ENCODE measurements at places on chromosomes 1 and 21. TPM values are rescaled to one million over a fixed set of nuclear protein-coding genes. Genes with fewer than 3 reads are reported as not detected.
A peak's percentile ranks its signal among the peaks of the same experiment; 100 is the strongest.

Gene TINAGL1
- total RNA-seq: 91.9 TPM

Gene NBPF11
- total RNA-seq: 11.5 TPM

Gene SPOCD1
- total RNA-seq: 1.3 TPM

Gene LMX1A
- total RNA-seq: 0.22 TPM

Gene SLC22A15
- total RNA-seq: 3.5 TPM

Gene FAM177B
- total RNA-seq: not detected

DNA sequence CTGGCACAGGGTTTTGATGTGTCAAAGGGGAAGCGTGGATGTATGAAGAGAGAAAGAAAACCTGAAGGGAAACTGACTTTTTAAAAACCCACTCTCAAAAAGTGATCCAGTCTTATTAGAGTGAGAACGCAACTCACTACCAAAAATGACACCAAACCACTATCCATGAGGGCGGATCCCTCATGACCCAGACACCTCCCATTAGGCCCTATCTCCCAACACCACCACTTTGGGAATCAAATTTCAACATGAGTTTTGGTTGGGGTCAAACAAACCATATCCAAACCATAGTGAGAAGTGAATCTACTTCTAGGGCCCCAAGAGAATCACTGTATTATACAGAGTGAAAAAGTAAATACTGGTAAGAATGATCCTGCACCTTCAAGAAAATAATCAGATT is 53.5 kb downstream of the FNBP1L start:
- no peak for DNase-seq

GRCh38 chr1:186497651-186498050 is 36.7 kb upstream of the PDC start:
- DNase-seq: no peak

DNA sequence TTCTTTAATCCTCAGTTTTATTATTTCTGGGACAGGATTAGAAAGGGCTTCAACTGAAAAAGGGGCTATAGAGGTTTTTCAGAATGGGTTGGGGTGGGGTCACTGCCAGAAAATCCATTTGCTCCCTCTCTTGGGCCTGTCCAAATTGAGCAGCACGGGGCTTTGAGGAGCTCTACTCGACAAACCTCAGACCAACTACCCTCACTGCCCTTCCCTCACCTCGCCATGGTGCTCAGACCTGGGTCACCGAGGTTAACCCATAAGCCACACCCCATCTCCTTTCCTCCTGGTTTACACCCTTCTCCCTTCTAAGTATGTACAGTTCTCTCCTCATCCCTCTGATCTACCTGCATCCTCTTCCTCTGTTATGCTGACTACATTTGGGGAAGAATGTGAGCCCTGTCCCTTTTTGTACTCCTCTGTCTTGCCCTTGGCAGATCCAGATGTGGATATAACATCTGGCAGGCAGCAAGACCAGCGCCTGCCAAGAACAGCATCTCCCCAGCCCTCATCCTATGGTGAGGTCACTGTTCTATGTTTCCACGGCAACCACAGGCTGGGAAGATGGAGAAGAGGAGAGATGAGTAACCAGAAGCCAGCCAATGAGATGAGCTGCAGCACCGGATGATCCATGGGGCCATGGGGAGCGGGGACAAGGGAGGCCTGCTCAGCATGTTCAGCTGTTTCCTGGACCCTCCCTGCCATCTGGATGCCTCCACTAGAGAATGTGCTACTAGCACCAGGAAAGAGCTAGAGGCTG is 3.7 kb upstream of the FABP3 start:
- DNase-seq: no peak

DNA sequence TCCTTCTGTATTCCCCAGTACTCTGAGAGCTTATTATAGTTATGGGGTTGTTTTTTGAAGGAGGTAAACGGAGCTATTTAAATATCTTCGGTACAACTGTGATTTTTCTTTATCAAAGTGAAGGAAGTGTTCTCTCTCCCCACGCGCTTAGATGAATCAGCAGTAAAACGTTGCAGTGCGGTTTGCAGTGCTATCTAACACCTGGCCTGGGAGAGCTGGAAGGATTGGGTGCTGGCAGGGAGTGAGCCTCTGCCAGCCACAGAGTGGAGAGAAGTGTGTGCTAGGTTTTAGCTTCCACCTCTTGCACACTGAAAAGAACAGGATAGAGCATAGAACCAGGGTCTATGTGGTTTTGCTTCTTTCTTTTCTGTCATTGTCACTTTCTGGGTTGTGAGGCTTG is 165.9 kb downstream of the SDCCAG8 start:
- DNase-seq: no peak

DNA sequence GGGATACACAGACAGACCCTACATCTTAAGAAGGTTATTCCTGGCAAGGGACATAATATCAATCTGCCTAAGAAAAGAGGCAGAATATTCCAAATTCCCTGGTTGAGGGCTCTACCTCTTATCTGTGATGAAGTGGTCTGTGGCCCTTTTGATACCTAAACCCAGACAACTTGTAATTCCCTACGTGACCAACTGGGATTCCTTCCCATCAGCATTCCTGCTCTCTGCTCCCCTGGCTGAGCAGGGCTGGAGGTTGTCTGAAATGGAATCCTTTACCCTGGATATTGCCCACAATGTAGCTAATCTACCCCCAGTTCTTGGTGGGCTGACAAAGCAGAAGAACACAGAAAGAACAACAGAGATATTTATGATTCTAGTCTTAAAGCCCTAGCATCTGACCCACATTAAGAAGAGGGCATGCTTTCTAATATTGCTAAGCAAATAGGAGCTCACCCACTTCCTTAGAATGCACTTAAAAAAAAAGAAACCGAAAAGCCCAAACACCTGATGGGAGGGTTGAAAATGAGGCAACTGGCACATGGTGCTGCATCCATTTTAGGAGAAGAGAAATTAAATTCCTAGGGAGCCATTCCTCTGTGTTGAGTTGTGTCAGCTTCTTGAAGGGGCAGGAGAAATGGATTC is 36.8 kb downstream of the GADD45A start:
- DNase-seq: no peak

DNA sequence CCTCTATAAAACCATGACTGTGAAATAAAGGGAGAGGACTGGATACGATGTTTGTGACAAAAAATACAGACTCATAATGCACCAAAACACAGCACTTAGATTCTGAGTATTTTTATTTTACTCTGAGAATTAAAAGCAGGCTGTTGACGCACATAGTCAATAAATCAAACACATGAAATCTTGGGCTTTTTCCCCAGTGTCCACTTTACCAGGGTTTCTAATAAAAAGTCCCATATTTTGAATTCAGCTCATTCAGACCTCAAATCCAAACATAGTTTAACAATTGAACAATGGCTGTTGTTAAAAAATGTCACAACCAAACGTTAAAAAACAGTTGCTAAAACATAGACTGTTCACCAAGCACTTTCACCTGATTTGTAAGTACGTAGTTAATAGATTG is 553.4 kb downstream of the LTN1 start:
- DNase-seq: no peak

DNA sequence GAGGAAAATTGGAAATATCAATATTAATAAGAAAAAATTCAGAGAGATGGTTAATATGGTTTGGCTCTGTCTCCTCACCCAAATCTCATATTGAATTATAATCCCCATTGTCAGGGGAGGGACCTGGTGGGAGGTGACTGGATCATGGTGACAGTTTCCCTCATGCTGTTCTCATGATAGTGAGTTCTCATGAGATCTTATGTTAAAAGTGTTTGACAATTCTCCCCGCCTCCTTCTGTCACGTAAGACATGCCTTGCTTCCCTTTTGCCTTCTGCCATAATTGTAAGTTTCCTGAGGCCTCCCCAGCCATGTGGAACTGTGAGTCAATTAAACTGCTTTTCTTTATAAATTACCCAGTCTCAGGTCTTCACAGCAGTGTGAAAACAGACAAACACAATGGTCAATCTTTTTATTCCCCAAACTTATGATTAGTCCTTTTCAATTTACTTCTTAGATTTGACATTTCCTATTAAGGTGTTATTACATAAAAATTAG is 11.0 kb downstream of the EGLN1 start:
- no peak for DNase-seq

DNA sequence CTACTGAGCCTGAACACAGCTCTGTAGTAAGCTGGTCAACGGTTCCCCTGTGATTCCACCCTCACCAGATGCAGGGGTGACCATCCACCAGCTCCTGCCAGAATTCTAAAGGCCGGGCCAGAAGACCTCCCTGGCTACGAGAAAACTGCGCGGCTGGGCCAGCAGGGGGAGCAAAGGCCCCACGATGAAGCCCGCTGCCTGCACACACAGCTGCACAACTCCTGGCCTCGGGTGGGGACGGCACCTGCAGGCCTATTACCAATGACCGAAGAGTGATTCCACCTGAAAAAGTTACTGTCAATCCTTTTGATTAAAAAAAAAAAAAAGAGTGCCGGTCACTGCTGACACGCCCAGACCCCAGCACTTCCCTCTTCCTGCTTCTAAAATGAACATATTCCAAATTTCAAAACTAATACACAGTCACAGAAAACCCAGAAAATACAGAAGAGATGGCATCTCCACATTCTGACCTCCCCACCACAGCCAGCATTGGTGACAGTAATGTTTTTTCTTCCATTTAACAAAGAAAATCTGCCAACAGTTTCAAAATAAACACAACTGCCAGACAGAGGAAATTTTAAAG is 49.8 kb upstream of the RIPK4 start:
- peak; percentile 78 for DNase-seq

- DNase-seq: no peak
These were observed 230.5 kb upstream of the ZRANB2 start for GRCh38 chr1:71311376-71311775.

DNA sequence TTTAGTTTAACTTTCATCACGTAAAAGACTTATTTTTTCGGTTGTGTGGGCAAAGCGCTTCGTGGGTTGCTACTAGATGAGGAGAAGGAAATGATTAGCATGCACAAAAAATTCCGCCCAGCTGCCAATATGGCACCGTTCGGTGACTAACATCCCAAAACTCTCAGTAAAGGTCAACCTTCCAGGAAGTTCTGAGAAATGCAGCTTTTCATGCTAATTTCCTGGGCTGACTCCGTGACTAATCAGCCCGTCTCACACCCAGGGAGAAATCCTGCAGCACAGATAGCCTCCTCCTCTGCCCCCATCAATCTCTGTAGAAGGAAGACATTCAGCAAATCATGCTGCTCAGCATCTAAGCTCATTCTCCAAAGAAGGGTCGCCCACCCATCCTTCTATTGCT is 34.1 kb downstream of the TMCO4 start:
- DNase-seq: no peak

DNA sequence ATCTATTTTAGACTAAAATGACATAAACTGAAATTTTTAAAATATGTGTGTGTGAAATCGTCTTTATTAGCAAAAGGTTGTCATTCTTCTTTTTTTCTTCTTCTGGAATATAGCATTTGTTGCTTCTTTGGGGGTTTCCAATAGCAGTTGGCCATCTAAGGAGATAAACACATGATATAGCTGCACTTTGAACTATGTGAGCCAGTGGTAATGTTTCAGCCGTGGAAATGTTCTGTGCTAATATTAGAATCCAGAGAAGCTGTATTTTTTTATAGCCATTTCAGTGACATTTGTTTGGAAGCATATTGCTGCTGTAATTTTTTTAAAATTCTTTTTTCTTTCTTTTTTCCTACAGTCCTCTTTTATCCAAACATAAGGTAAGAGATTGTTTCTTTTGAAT is 75.1 kb downstream of the CNST start:
- DNase-seq: no peak

DNA sequence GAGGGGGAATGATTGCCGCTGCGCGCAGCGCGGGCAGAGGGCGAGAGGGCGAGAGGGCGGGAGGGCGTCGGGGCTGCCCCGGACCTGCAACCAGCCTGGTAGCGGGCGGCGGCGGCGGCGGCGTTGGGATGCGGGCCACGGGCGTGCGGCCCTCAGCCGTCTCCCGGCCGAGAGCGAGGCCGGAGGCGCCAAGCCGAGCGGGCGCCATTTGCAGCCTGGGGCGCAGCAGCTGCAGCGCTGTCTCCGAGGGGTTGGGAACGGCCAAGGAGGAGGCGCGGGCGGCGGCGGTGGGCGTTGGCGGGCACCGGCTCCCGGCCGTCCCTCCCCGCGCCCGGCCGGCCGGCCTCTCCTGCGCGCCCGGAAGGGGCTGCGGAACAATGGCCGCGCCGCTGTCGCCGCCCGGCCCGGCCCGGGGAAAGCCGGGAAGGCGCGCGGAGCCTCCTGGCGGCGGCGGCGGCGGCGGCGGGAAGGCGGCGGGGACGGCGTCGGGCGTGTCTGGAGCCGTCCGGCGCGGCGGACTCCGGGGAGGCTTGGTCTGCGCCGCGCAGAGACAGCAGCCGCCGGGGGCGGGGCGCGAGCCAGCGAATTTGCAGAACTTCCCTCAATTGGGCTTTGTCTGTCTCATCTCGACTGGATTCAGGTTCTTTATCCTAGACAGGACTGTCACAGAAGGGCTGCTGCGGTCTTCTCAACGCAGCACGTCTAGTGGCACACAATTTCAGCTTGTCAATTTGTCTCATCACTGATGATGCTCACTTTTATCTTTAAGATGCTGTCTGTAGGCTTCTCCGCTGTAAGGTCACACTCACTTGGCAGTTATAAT is 35.7 kb downstream of the ZBTB8B start:
- peak; percentile 78 for DNase-seq

- no peak for DNase-seq
These were observed 2.2 kb downstream of the LAD1 start for GRCh38 chr1:201396861-201397464.

- no peak for DNase-seq
These were observed 52.0 kb upstream of the TMPRSS2 start for GRCh38 chr21:41559658-41560631.

DNA sequence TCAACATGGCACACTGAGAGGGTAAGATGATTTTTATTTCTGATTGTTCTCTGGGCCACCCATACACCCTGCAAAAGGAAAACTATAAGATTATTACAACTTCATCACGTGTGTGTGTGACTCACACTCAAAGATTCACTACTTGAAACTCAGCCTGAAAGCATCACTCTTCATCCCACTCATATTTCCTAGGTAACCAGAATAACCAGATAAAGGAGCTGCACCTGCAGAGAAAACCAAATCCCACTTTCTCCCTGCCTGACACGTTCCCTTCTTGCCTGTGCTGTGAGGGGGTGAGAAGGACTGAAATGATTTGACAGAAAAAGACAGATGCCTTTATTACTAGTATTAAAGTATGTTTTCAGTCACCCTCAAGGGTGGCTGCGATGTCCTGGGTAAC is 131.6 kb downstream of the TGFBR3 start:
- DNase-seq: no peak

Measured in sciatic nerve (tissue), 2 donors.